ENCODE measurements at places on chromosomes 11 and 22.

GRCh38 chr11:20099527-20099926 lies 60.7 kb downstream of the DBX1 start:
- DNase-seq: no peak

- DNase-seq: no peak
These were observed 1060.7 kb downstream of the FAM181B start for GRCh38 chr11:81673001-81673400.

GRCh38 chr11:120828847-120829246 lies 195.1 kb upstream of the TBCEL start:
- DNase-seq: no peak

- DNase-seq: no peak
These were observed 64.9 kb upstream of the EED start for GRCh38 chr11:86179646-86180064.

GRCh38 chr22:42714768-42715390 lies 5.8 kb downstream of the A4GALT start:
- no peak for DNase-seq

GRCh38 chr11:67056267-67057204 lies at the start of gene RHOD:
RHOD (plus strand) TSS chr11:67056847; CDS start chr11:67056903, 56 bp downstream.
- no peak for DNase-seq

- DNase-seq: no peak
These were observed 213.5 kb upstream of the NAV2 start for GRCh38 chr11:19499026-19499669.

DNA sequence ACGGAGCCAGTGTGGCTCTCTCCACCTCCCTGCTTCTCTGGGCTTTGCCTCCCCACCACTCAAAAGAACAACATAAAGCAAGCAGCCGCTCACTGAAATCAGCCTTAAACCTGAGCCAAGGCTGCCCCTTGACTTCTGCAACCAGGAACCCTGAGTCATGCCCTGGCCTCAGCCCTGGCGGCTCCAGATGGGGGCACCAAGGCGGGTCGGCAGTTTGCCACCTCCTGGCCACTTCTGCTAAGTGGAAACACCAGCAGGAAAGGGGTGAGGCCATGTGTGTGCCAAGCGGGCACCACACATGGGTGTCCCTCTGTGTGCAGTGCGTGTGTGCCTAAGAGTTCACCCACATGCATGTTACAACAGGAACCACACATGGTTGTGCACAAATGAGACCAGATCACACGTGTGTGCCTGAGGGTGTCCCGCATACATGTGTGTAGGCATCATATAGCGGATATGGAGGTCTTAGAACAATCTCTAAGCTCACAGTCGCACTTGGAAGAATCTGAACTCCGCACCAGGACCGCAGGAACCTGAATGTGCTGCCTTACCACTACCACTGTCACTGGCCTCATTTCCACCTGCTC lies 221.2 kb downstream of the MN1 start:
- no peak for DNase-seq

GRCh38 chr22:44458044-44459020 lies 39.7 kb downstream of the RTL6 start:
- DNase-seq: no peak

DNA sequence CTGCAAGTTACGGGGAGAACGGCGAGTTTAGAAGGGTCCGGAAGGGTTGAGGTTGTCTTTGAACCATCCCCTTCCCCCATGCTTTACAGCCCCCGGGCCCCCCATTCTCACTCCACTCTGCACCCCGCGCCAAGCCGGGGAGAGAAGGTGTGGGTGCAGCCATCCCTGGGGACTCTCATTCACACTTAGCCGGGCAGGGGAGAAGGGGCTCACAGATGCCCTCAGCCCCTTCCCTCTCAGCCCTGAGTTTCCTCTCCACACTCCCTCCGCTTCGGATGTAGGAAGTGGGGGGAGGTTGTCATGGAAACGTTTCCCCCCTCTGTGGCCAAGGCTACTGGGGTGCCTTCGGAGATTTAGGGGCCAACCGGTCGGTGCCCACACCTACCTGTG lies 334 bp downstream of the CADM1 start:
- no peak for DNase-seq

- no peak for DNase-seq
These were observed 41.9 kb upstream of the TSPAN18 start for GRCh38 chr11:44684859-44685281.

- no peak for DNase-seq
These were observed 13.0 kb downstream of the SPATA19 start for GRCh38 chr11:133832096-133832990.

Data from activated CD8-positive, alpha-beta memory T cell treated with anti-CD3 and anti-CD28 coated beads for 48 hours (primary cell).